Muscle of arm (tissue), 14 donors: ENCODE measurements at places on chromosomes 11 and 22.
A peak's percentile ranks its signal among the peaks of the same experiment; 100 is the strongest.

DNA sequence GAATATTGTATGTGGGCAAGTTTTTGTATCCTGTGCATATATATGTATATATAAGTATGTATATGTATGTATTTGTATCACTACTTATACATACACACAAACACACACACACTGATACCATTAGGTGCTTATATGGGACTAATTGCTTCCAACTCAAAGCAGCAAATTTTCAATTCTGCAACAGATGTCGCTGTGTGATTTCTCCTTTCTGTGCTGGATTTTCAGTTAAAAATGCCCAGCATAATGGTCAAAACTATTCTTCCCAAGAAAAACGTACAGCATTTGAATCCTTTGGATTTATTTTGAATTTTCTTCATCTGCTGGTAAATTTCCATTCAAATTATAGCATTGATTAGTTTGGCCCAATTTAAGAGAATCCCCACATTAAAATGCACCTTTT is 4.3 kb downstream of the CADM1 start:
- no peak for DNase-seq

GRCh38 chr11:72856551-72857345 is 42.5 kb downstream of the ATG16L2 start:
- DNase-seq, result no peak

GRCh38 chr11:119207415-119207960 is 1.3 kb downstream of the CBL start:
- peak; percentile 6 for DNase-seq

DNA sequence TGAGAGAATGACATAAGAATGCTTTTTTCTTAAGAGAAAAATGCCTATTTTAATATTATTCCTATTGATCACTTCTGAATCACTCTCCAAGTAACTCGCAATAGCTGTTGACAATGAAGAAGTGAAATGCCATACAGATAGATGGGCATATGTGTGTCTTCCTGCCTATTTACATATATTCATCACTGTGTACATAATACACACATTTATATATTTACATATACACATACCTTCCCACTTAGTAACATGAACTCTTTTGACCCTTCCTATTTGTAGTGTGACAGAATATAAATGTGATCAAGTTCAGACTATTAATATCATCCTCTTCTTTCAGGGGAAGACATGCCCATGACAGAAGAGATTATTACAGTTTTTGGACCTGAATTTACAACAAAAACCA is 756.7 kb downstream of the DLG2 start:
- no peak for DNase-seq

DNA sequence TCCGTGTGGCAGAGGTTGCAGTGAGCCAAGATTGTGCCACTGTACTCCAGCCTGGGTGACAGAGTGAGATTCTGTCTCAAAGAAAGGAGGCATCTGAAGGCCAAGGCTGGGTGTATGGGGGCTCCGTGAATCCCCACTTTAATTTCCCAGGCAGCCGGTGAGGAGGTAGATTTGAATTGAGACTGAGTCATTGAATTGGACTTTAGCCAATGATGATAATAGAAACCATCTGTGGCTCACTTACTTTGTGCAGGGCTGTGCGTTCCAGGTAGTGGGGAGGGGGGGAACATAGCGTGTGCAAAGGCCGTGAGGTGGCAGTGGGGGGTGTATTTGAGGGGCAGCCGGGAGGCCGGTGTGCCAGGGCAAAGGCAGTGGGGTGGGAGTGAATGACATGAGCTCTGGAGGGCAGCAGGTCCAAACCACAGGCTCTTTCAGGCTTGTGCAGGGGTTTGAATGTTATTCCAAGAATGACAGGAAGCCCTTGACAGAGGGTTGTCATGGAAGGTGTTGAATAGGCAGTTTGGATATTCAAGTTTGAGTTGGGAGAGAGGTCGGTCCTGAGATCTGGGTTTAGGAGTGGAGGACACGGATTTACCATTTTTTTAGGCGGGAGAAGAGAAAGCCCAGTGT is 6.1 kb downstream of the ARHGAP8 start:
- peak; percentile 59 for DNase-seq
